ENCODE measurements at places on chromosomes 12 and 14.

- DNase-seq: no peak
Observed at GRCh38 chr12:13713556-13714410, 267.6 kb downstream of the GRIN2B start.

DNA sequence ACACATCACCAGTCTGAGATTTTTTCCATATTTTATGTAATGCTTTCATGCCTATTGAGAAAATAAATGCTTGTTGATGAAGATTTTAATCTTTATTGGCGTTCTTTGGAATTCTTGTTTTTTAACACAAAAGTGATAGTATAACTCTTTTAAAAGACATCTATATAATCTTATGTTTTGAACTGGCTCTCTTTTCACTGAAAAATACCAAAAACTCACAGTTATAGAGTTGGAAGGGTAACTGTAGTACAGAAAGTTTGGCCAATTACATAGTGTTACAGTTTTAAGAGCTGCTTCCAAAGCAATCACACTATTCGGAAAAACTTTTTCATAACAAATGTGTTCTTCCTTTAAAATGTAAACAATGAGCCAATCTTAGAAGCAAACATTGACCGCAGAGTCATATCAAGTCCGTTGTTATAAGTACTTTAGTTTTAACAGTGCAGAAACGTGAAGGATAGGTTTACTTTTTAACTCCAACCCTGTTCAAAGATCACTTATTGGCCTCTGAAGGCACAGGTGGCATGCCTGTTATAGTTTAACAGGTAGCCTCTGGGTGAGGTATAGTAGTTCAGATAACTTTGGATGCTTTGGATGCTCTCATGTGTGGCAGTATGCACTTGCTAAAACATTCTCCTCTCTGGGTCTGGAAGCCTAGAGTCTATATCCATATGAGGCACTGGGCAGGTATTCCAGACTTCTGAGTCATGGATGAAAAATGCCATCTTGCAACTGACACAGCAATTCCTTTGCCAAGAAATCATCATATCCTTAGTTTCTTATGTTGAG, 12.1 kb upstream of the NTN4 start:
- no peak for DNase-seq

DNA sequence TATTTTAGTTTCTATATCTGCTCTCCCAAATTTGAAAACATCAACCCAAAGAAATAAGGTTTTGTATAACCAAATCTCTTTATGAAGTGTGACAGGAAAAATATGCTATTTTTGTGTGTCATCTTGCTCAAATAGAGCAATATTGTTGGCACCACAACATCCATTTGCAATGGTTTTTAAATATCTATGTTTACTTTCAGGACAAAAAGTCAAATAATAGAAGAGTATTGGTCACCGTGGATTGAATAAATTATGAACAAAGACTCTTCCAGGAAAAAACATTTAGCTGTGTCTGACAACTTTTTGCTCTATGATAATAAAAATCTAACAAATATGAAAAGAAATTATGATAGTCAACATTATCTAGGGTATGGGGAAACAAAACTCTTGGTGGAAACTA, 439.2 kb downstream of the BTG1 start:
- DNase-seq: no peak

DNA sequence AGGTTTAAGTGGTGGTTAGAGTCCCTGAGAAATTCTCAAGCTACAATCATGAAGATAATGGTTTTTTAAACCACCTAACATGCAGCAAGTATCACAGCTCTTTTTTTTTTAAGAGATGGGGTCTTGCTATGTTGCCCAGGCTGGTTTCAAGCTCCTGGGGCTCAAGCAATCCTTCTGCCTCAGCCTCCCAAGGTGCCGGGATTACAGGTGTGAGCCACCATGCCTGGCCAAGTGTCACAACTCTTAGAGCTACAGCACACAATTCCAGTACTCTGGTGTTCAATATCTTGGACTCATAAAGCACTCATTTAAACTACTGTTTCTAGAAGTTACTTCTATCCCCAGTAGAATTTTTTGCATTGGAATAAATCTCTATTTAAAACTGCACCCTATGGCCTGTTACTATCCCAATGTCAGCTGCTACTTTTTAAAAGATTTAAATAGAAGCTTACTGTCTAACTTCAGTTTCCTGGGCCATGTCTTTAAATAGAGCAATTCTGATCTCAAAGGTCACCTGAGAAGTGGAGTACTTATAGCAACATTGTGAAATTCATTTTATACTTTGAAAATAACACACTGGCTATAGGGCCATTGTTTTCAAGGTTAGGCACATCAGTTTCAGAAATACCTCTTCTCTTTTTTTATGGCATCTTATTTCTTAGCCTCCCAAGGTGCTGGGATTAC, 10.3 kb downstream of the LYSET start:
- no peak for DNase-seq

- no peak for DNase-seq
Observed at GRCh38 chr14:91328313-91329050, 84.0 kb upstream of the GPR68 start.

DNA sequence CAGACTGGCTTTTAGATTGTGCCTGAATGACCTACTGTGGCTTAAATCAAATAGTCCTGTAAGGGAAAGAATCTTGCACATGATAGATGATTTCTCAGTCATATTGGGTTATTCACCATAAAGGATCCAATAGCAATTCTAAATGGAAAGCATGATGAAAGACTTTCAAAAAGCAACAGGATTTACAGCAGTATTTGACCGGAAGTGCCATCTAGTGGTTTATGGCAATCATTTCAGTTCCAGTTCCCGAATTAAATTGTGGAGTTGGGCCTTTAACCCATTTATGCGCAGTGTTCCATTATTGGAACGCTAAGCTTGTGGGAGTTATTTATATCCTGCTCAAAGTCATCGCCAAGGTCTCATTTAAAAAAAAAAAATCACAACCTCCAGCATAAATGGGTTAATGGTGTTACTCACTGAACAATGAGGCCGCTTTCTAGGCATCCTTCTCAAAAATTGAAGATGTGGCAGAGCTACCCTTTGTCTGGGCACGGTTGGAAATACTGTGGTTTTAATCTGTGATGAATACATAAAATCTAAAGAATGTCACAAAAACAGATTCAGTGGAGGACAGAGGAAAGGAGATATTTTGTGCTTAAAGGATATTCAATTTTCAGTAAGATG, 60.8 kb upstream of the REP15 start:
- no peak for DNase-seq

GRCh38 chr12:54006559-54007220, 2.1 kb upstream of the HOXC8 start:
- DNase-seq: no peak

DNA sequence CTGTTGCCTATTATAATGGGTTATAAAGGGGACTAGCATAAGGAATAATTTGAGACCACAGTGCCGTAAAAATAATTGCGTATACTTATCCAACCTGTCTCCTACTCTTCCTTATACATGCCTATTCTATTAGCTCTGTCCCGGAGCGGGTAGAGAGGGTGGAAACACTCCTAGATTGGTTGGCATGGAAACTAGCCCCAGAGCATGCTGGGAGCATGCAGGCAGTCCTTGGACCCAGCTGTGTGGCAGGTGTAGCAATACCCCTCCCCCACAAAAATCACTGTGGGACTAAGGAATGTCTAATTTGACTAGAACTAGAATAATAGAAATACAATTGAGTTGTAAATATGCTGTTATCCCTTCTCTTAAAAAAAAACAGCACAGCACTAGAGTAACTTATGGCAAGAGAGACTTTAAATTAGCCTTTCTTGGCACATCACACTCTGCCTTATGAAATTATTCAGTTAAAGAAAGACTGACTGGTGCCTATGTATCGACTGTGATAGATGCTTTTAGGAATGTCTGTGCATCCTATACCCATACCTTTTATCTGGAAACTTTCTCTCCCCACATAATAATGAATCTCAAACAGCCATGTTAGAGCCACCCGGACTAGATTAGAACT, 244.0 kb upstream of the DAAM1 start:
- no peak for DNase-seq

DNA sequence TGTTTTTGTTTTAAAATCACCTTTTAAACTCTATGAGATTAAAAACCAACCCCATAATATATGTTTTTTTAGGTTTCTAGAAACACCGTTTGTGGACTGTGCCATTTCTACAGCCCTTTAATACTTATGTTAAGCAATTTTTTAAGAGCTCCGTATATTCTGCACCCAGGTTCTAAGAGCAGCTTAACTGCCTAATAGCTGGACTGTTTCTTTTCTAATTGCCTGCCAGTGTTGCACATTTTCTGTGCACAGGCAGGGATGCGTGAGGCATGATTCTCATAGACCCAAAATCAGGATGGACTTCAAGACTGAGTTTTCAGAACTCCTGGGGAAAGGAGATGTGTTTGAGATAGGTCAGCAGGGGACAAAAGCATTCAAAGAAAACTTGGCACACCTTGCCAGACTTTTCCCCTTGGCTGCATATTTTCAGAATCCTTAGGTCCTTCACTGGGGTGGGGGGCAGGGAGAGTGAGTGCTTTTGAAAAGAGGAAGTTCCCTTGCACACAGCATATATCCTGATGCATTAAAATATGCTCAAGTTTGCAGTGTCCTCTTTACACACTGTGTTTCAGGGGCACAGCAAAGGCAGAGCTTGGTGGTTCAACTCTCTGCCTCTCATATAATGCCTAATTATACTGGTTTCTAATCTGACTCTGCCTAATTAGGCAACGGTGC, 27.9 kb downstream of the TMEM30B start:
- DNase-seq: no peak

GRCh38 chr14:94827711-94828447, 58.0 kb upstream of the GSC start:
- no peak for DNase-seq

DNA sequence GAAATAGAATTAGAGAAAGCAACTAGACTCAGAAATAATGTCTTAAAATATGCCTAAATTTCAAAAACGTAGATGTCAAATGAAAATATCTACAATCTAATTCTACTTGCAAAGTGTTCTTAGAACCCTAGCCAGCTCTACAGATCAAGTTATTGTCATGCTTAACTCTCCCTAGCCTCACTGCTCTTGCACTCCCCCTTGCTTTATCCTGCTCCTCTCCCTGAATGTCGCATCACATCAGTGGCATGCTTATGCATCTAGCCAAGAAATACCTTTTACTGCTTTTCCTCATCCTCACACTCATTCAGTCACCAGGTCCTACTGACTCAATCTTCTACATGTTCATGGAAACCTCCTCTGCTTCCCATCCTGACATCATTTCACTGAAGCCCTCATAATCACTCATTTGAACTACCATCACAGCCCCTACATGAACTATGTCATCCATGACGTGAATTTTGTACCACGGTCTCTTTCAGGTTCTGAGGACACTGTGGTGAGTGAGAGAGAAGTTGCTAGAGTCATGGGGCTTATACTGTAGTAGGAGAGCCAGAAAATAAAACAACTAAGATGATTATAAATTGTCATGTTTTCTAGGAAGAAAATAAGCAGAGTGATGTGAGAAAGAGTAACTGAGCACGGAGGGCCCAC, 22.6 kb upstream of the CRACR2A start:
- DNase-seq: no peak

GRCh38 chr12:116969615-116970585, 59.1 kb downstream of the FBXW8 start:
- DNase-seq: no peak

DNA sequence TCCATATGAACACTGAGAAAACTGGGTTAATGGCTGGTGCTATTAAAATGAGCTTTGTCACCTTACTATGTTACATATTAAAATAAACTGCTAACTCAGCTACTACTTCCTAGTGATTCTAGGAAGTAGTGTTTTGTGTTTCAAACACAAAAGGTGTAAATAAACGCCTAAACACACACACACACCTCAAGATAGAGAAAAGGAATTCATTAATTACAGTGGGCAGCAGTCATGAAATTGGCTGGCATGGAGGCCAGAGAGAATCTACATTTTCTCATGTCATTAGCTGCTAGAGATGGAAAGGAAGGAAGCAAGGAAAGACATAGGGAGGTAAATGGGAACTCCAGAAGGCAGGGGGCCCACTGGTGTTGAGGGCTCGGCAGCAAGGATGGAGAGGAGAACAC, 787 bp upstream of the PRMT5 start:
- no peak for DNase-seq

GRCh38 chr12:65811968-65812700, 12.1 kb upstream of the HMGA2 start:
- DNase-seq: no peak

- DNase-seq: no peak
Observed at GRCh38 chr14:96085369-96085768, 46.2 kb downstream of the C14orf132 start.

GRCh38 chr12:97568336-97569180, 106.0 kb downstream of the RMST start:
- DNase-seq: no peak

DNA sequence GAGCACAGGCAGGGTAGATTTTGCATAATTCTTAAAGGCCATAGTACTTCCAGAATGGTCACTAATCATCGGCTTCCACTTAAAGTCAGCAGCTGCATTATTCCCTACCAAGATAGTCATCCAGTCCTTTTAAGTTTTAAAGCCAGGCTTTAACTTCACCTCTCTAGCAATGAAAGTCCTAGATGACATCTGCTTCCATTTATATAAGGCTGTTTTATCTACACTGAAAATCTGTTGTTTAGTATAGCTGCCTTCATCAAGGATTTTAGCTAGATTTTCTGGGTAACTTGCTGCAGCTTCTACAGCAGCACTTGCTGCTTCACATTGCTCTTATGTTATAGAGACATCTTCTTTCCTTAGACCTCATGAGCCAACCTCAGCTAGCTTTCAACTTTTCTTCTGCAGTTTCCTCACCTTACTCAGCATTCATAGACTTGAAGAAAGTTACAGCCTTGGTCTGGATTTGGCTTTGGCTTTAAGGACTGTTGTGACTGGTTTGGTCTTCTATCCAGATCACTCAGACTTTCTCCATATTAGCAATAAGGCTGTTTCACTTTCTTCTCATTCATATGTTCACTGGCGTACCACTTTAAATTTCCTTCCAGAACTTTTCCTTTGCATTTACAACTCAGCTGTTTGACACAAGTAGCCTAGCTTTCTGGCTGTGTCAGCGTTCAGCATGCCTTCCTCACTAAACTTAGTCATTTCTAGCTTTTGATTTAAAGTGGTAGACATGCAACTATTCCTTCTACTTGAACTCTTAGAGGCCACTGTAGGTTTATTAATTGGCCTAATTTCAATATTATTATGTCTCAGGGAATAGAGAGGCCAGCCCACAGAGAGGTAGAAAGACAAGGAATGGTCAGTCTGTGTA, 209.9 kb upstream of the GARIN2 start:
- no peak for DNase-seq

GRCh38 chr12:109624467-109624866, 50.9 kb downstream of the MVK start:
- DNase-seq: no peak

All from CD4-positive, alpha-beta T cell treated with Interleukin-21 for 1 hour (primary cell).